ENCODE measurements at places on chromosomes 3 and 15. TPM values are rescaled to one million over a fixed set of nuclear protein-coding genes. Genes with fewer than 3 reads are reported as not detected.

- DNase-seq: no peak
- H3K4me3 ChIP-seq: no peak overlapping the region
- no peaks in the 10 kb centered on the region for H3K4me1 ChIP-seq
- H3K27ac ChIP-seq: no peak overlapping the region
- H3K27me3 ChIP-seq: no peaks in the 10 kb centered on the region
These were observed 1264.2 kb downstream of the OTOL1 start for GRCh38 chr3:162760789-162761188.

Gene GHSR
- total RNA-seq: not detected

Gene ZNF80
- 0.22 TPM for total RNA-seq

DNA sequence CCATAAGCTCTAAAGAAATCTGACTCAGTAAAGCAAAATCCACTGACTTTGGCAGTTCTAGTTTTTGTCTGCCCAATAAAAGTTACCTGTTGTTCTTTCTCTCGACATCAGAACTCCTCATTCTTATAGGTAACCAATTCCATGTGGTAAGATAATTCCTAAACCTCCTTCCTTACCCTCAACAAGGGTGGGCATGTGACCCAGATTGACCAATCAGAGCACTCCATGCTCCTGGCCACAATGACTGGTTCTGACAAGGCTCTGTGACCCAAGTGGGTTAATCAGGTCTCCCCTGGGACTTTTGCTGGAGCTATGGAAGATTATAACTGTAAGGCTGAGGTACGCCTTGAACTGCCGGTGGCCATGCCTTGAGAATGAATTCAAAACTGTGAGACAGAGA, 31.7 kb downstream of the LINS1 start:
- peaks cover 48% of the 10 kb centered on the region for H3K36me3 ChIP-seq
- H3K4me1 ChIP-seq: peaks cover 52% of the 10 kb centered on the region
- no peak for DNase-seq
- H3K27ac ChIP-seq: peak overlapping the region; percentile 81
- peak overlapping the region; percentile 74 for H3K4me3 ChIP-seq

All from activated T-helper 1 cell treated with anti-CD3 and anti-CD28 coated beads, Interleukin-12 subunit alpha, Interleukin-12 subunit beta, Interleukin-2, Interleukin-4 antibody, amounts not matched to agents 30 ng/mL and 10 ng/mL and 1 ng/mL, durations not matched to agents 14 hours and 24 hours and 36 hours (primary cell).